Ovary (tissue), 10 donors: ENCODE measurements at places on chromosomes 16 and 17. TPM values are rescaled to one million over a fixed set of nuclear protein-coding genes. Genes with fewer than 3 reads are reported as not detected.

DNA sequence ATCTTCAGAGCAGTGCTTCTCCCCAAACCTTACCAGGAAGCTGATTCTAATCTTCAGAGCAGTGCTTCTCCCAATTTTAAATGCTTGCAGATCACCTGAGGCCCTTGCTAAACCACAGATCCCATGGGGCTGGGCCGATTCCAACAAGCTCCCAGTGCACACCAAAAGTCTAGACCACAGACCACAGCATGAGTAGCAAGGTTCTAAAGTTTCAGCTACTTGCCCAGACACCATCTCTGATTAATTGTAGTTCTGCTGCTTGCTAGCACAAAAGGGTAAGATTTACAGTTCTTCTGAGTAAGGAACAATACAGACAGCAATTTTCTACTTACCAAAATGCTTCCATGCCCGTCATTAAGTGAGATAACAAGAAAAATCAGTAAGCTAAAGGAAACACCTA lies 12.2 kb downstream of the CLEC3A start:
- DNase-seq = no peak
- no peaks in the 10 kb centered on the region for H3K36me3 ChIP-seq
- H3K27ac ChIP-seq = no peak overlapping the region
- H3K27me3 ChIP-seq = no peaks in the 10 kb centered on the region
- H3K4me1 ChIP-seq = no peaks in the 10 kb centered on the region
- H3K4me3 ChIP-seq = no peak overlapping the region

- H3K4me1 ChIP-seq = no peaks in the 10 kb centered on the region
- H3K27ac ChIP-seq = no peak overlapping the region
- H3K27me3 ChIP-seq = no peaks in the 10 kb centered on the region
- H3K36me3 ChIP-seq = no peaks in the 10 kb centered on the region
Measured at GRCh38 chr17:1322014-1322428, 42.6 kb downstream of the TRARG1 start.

GRCh38 chr16:21574372-21574771 lies 25.0 kb upstream of the METTL9 start:
- DNase-seq = no peak
- H3K36me3 ChIP-seq = no peaks in the 10 kb centered on the region
- no peaks in the 10 kb centered on the region for H3K4me1 ChIP-seq
- no peak overlapping the region for H3K4me3 ChIP-seq

GRCh38 chr16:17116595-17117322 lies 354.0 kb downstream of the XYLT1 start:
- no peak overlapping the region for H3K27ac ChIP-seq
- no peaks in the 10 kb centered on the region for H3K36me3 ChIP-seq
- no peak for DNase-seq
- H3K4me1 ChIP-seq = no peaks in the 10 kb centered on the region
- H3K27me3 ChIP-seq = no peaks in the 10 kb centered on the region

- H3K27me3 ChIP-seq = no peaks in the 10 kb centered on the region
- H3K4me3 ChIP-seq = no peak overlapping the region
- DNase-seq = no peak
- no peak overlapping the region for H3K27ac ChIP-seq
- H3K36me3 ChIP-seq = no peaks in the 10 kb centered on the region
Measured at GRCh38 chr17:72954579-72954978, 137.9 kb downstream of the SLC39A11 start.

DNA sequence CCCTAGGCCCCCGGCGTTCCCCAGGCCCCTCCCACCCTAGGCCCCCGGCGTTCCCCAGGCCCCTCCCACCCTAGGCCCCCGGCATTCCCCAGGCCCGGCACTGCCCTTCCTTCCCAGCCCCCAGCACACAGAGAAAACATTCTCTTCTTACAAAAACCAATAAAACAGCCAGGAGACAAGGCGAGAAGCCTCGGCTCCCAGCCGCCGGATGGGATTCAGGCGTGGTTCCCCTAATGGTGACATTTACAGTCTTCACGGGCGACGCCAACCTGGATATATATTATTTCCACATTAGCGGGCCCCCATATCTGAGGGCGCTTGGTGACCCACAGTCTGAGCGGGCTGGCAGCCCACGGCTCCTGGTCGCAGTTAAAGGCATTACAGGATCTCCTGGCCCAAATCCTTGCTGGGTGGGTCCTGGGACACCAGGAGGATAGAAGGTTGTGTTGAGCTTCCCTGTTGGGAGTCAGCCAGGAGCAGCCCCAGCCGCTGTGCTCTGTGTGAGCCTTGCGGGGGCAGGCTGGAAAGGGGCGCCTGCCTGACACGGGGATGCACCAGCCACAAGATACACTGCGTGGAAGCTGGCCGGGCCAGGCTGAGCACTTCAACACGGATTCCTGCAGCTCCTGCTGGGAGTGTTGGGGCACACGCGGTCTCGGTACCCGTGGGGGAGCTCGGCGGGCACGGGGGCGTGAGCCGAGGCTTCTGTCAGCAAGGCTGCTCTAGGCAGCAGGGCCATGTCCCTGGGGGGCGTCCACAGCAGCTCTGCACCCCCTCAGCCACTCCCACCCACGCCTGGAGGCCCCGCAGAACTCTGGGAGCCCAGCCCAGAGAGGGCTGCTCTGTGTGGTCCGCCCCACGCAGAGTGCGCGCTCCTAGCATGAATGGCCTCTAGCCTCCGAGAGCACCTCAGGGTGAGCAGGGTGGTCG lies 83.7 kb downstream of the LMF1 start:
- no peaks in the 10 kb centered on the region for H3K36me3 ChIP-seq
- no peaks in the 10 kb centered on the region for H3K27me3 ChIP-seq
- H3K4me3 ChIP-seq = no peak overlapping the region
- H3K27ac ChIP-seq = no peak overlapping the region
- DNase-seq = no peak

GRCh38 chr16:14354561-14355351 lies 275.3 kb downstream of the PARN start:
- H3K36me3 ChIP-seq = no peaks in the 10 kb centered on the region
- no peak overlapping the region for H3K27ac ChIP-seq
- no peak for DNase-seq
- no peak overlapping the region for H3K4me3 ChIP-seq
- peaks cover 1% of the 10 kb centered on the region for H3K4me1 ChIP-seq

GRCh38 chr17:6374761-6375312 lies 60.1 kb downstream of the AIPL1 start:
- H3K27ac ChIP-seq = no peak overlapping the region
- no peak for DNase-seq
- H3K36me3 ChIP-seq = no peaks in the 10 kb centered on the region
- H3K4me1 ChIP-seq = no peaks in the 10 kb centered on the region

GRCh38 chr17:50221266-50221863 lies 19.9 kb upstream of the COL1A1 start:
- peak overlapping the region; percentile 53 for H3K27ac ChIP-seq
- no peaks in the 10 kb centered on the region for H3K36me3 ChIP-seq
- no peak for DNase-seq
- H3K4me1 ChIP-seq = peaks cover 16% of the 10 kb centered on the region
- H3K4me3 ChIP-seq = no peak overlapping the region

DNA sequence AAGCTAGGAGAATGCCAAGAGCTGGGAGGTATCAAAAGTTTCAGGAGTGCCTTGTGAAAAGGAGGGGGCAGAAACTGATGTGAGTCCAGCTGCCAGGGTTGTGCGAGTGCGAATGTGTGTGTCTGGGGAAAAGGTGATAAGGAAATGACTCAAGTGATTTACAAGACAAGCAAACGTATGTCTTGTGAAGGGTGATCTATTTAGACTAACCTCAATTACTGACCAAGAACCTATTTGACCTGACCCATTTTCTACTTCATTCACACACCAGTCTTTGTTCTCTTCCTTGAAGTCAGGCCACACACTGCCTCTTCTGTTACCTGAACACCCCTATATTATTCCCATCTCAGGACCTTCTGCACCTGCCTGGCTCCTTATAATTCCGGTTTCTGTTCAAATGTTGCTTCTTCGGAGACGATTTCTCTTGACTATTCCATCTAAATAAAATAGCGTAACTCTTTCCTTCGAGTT lies 1.0 kb downstream of the GDE1 start:
- peak overlapping the region; percentile 78 for H3K4me3 ChIP-seq
- H3K36me3 ChIP-seq = no peaks in the 10 kb centered on the region
- no peak for DNase-seq
- H3K4me1 ChIP-seq = peaks cover 13% of the 10 kb centered on the region
- no peaks in the 10 kb centered on the region for H3K27me3 ChIP-seq
- no peak overlapping the region for H3K27ac ChIP-seq

GRCh38 chr16:9695152-9695551 lies 487.1 kb downstream of the GRIN2A start:
- no peak for DNase-seq
- no peaks in the 10 kb centered on the region for H3K27me3 ChIP-seq
- H3K36me3 ChIP-seq = no peaks in the 10 kb centered on the region
- no peaks in the 10 kb centered on the region for H3K4me1 ChIP-seq

DNA sequence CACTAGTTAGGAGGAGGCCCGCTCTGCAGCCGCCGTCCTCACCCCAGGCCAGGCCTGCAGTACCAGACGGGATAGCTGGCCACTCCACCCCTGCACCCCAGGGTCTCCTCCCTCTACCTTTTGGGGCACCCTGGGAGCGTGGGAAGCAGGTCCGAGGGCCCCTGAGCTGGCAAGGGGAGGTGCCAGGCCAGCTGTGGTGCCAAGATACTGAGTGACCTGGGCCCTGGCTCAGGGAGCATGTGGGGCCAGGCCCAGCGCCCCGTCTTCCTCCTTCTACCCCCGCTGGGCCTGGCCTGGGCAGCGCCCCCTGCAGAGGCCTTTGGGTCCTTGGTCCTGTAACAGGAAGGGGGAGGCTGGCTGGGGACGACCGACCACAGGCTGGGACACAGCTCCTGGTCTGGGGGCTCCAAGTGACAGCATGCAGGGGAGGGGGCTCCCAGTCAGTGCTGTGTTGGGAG lies 13.0 kb downstream of the PAM16 start:
- DNase-seq = no peak
- H3K4me1 ChIP-seq = peaks cover 4% of the 10 kb centered on the region
- no peak overlapping the region for H3K4me3 ChIP-seq
- H3K27me3 ChIP-seq = no peaks in the 10 kb centered on the region
- H3K36me3 ChIP-seq = no peaks in the 10 kb centered on the region

DNA sequence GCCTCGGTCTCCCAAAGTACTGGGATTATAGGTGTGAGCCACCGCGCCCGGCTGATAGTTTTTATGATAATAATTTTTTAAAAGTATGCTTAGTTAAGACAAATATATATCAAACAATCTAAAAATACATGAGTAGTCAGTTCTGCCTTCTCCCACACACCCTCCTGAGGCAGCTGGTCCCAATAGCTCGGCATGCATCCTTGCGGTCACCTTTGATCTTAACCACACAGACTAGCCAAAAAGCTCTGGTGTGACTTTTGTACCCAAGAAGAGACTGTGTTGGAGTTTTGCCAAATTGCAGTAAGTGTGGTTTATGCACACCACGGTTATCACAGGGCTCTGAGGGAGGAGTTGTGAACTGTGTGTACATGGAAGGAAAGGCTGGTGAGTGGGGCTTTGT lies 25.6 kb downstream of the ATP6V0A1 start:
- H3K36me3 ChIP-seq = no peaks in the 10 kb centered on the region
- DNase-seq = no peak
- no peaks in the 10 kb centered on the region for H3K4me1 ChIP-seq
- no peak overlapping the region for H3K4me3 ChIP-seq
- H3K27ac ChIP-seq = no peak overlapping the region

GRCh38 chr16:2897110-2897509 lies 14.1 kb downstream of the FLYWCH2 start:
- no peaks in the 10 kb centered on the region for H3K36me3 ChIP-seq
- H3K4me1 ChIP-seq = no peaks in the 10 kb centered on the region
- no peak overlapping the region for H3K4me3 ChIP-seq
- no peak overlapping the region for H3K27ac ChIP-seq
- no peaks in the 10 kb centered on the region for H3K27me3 ChIP-seq
- no peak for DNase-seq

DNA sequence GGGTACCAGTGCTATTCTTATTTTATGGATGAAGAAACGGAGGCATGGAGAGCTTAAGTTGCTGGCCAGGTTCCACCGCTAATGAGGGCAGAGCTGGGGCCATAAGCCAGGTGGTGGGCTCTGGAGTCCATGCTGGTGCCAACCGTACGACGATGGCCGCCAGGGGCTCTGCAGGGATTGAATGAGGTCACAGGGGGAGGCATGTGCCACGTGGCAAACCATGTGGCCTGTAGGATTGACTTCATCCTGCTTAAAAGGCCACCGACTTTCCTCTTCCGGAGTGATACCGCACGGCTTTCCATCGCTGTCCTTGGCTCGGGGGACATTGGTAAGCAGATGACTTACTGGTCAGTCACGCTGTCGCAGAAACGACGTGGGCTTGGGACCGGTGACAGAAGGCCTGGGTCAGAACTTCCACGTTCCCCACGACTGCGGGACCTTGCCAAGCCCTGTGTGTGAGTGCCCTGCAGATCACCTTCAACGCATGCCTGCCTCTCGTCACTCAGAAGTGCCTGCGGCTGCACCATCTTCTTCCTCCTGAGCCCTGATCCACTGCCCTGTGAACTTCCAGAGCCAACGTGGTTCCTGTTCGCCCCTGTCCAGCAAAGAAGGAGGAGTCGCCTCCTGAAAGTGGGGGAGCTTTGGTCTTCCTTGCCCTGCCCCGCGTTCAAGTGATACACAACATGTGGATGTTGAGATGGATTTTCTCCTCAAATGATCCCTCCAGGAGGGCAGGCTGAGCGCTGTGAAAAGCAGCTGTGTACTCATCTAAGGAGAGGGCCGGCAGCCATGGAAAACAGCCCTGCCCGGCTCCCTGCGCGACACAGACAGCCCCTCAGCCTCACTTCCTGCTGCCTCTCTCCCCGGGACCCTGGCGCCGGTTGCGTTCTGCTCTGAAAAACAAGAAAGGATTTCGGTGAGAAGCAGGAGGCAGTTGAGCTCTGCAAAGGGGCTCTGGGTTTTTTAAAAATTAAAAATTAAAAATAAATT lies 176.7 kb downstream of the C16orf95 start:
- H3K4me3 ChIP-seq = no peak overlapping the region
- H3K36me3 ChIP-seq = no peaks in the 10 kb centered on the region
- no peak for DNase-seq

GRCh38 chr17:79152636-79153035 lies 78.0 kb downstream of the ENGASE start:
- H3K4me3 ChIP-seq = no peak overlapping the region
- no peaks in the 10 kb centered on the region for H3K27me3 ChIP-seq
- DNase-seq = no peak
- no peaks in the 10 kb centered on the region for H3K4me1 ChIP-seq

DNA sequence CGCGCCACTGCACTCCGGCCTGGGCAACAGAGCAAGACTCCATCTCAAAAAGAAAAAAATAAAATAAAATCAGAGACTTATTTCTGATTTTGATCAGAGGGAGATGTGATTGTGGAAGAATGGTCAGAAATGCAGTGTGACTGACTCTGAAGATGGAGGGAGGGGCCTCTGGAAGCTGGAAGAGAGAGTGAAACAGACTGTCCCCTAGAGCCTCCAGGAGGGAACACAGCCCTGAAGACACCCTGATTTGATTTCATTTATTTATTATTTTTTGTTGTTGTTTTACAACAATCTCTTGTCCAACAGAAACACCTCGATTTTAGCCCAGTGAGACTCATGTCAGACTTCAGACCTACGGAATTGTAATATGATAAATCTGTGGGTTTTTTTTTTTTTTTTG lies 26.1 kb downstream of the BCL7C start:
- H3K36me3 ChIP-seq = no peaks in the 10 kb centered on the region
- H3K27me3 ChIP-seq = no peaks in the 10 kb centered on the region

MMP15 gene
- total RNA-seq = 6.7 TPM

HOXB7 gene
- 0.23 TPM for total RNA-seq

DPEP2 gene
- total RNA-seq = 0.33 TPM

ASPA gene
- total RNA-seq = 5.0 TPM

FBXO39 gene
- 0.72 TPM for total RNA-seq
